ENCODE measurements at places on chromosomes 3 and 15. TPM values are rescaled to one million over a fixed set of nuclear protein-coding genes. Genes with fewer than 3 reads are reported as not detected.

- H3K4me3 ChIP-seq, result no peak overlapping the region
- no peak for DNase-seq
- no peaks in the 10 kb centered on the region for H3K36me3 ChIP-seq
Observed at GRCh38 chr3:102169915-102170479, 264.8 kb upstream of the ZPLD1 start.

- no peak overlapping the region for H3K4me3 ChIP-seq
- peaks cover 37% of the 10 kb centered on the region for H3K4me1 ChIP-seq
- peak overlapping the region; percentile 70 for H3K27ac ChIP-seq
- no peaks in the 10 kb centered on the region for H3K27me3 ChIP-seq
- H3K36me3 ChIP-seq, result peaks cover 20% of the 10 kb centered on the region
Observed at GRCh38 chr3:71050538-71051258, 532.8 kb downstream of the FOXP1 start.

GRCh38 chr15:39961051-39961450, 27.1 kb downstream of the EIF2AK4 start:
- H3K36me3 ChIP-seq, result peaks cover 96% of the 10 kb centered on the region
- no peaks in the 10 kb centered on the region for H3K27me3 ChIP-seq
- no peak overlapping the region for H3K27ac ChIP-seq
- DNase-seq, result no peak
- no peaks in the 10 kb centered on the region for H3K4me1 ChIP-seq

DNA sequence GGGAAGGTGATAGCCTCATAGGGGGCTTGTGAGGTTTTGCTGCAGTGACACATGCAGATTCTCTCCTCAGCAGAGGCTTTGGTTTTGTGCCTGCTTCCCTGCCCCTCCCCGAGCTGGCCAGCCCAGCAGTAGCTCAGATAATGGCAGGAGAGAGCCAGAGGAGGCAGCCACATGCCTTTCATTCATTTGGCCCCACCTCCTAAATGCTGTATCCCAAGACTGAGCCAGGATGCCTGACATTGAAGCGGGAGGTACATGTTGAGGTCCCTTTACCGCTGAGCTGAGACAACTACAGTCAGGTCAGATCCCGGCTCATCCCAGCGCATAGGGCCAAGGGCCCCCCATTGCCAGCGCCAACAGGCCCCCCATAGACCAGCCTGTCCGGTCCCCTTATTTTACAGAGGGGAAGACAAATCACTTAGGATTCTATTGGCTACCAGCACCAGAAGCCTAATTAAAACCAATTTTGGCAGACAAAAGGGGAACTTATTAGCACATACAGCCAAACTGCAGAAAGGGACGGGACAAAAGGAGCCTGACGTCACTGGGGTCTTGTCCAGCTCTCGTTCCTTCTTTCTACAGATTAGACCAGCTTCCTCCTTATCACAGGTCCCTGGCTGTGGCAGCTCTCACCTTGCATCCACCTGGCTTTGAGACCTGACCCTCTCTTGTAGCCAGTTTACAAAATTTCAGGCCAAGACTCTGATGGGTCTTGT, 12.1 kb upstream of the POLG start:
- H3K36me3 ChIP-seq, result no peaks in the 10 kb centered on the region
- H3K4me1 ChIP-seq, result no peaks in the 10 kb centered on the region
- H3K27ac ChIP-seq, result no peak overlapping the region
- no peak overlapping the region for H3K4me3 ChIP-seq
- H3K27me3 ChIP-seq, result peaks cover 14% of the 10 kb centered on the region

RTP4 gene
- total RNA-seq, result 5.4 TPM
